ENCODE measurements at places on chromosomes 6 and 20.

DNA sequence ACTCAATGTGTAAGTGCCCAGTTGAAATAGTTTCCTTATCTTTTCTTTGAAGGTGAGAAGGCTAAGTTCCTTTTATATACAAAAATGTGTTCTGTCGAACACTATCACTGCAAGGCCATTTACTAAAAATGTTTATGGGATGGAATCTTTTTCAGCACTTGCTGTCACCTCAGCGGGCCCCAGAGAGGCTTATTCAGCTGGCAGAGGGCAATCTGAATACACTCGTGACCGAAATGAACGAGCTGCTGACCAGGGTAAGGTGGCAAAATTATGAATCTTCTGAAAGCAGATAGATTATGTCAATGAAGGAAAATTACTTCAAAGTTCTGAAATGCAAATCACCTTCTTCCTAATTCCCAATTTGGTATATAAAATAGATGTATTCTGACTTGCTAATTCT is 340.2 kb downstream of the ARHGAP18 start:
- no peak for DNase-seq

DNA sequence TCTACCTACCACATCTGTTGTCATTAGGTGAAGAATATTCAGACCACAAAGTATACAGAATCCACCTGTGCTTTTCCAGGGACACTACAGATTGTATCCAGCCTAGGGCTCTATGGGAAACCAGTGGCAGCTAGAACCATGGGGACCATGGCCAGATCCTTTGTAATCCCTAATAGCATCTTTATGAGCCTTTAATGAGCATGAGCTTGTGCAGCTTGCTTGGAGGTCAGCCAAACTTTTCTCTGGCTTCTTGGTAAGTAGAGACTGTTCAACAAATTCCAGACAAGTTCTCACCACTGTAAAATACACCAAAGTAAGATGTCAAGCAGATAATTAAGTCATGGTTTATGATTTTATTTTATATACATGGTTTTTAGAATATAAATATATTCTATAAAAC is 301.6 kb upstream of the ADGRB3 start:
- no peak for DNase-seq

DNA sequence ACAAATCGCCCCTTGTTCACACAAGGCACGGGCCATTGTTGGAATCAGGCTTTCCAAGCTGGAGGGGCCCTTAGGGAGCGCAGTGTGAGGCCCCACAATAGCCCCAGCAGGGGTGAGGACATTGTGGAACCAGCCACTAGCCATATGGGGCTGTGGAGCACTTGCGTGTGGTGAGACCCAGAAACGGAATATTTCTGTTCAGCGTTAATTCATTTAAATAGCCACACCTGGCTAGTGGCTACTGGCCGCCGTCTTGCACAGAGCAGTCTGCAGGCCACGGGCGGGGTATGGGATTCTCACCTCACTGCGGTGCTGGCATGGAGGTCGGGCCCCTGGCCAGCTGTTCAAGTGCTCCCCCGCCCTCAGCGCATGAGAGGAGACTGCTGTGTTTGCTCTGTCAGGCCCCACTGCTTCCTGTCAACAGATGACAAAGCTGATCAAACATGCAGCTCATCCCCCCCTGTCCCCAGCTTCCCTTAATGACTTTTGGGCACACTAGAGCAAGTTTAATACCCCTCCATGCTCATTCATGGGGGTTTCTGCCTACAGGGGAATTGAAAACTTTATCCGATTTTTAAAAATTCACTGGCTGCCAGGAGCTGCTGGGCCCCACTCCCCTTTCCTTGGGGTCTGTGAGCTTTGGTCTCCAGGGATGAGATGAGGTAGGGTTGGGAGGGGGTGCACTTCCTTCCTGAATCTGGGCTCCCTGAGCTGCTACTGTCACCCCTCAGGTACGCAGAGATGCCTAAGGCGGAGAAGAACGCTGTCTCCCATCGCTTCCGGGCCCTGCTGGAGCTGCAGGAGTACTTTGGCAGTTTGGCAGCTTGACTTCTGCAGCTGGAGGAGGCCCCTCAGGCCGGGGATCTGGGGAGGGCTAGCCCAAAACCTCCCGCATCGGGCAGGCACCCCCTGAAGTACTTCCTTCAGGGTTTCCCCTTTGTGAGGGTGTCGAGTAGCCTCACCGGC is 13.6 kb downstream of the ITPA start:
- peak; percentile 83 for DNase-seq

GRCh38 chr20:44081476-44081875 is 105.5 kb downstream of the JPH2 start:
- no peak for DNase-seq

DNA sequence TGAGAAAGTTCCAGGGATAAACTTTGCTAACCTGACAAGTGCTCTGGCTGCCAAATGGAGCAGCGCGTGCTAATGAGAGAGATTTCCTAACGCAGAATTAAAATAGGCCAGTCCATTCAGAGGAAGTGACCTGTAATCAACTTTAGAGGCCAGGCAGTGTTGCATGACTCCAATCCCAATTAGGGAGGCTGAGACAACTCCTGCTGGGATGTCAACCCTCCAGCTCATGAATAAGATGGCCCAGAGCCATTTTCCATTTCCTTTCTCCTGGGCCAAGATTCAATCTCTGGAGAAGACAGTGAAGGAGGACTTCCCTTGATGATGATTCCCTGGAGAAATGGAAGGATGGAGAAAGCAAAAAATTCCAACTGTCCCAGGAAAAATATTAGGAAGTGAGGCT is 241.5 kb upstream of the RNF24 start:
- no peak for DNase-seq

GRCh38 chr20:1587781-1588532 is 30.5 kb upstream of the SIRPD start:
- no peak for DNase-seq

DNA sequence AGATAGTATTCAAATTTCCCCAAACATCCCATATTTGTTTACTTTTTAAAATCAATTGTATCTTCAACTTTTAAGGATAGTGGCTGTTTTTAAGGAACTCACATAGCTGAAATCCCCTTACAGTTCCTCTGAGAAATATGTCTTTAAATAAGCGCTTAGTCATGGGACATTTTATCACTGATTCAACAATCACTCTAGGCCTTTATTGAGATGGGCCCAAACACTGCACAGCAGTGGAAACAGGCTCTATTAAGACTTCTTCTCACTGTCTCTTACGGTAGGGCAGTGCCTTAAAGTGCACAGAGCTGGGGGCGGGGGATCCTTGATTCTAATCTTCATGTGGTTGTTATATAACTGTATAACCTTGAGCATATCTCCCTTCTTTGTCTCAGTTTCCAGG is 59.8 kb upstream of the RREB1 start:
- DNase-seq, result no peak

DNA sequence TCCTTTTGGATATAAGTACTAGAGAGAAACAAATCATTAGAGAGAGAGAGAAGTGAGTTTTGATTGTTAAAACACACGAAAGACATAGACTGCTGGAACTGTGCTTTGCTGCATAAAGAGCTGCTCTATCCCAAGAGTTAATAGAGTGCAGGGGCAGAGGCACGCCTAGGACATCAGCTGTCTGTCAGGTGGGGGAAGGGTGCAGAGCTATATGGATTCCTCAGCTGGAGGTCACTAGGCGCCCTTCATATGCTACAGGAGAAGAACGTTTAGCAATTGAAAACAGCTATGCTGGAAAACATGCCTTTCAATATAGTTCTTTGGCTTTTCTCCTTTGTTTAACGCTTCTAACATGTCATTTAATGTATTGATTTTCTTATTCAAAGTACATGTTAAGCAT is 169.0 kb upstream of the MCHR2 start:
- no peak for DNase-seq

GRCh38 chr6:167475947-167476346 is 151.1 kb downstream of the TTLL2 start:
- no peak for DNase-seq

- DNase-seq, result no peak
These were observed 7.6 kb downstream of the SLC44A4 start for GRCh38 chr6:31871046-31871659.

- no peak for DNase-seq
These were observed 42.2 kb downstream of the GFOD1 start for GRCh38 chr6:13445005-13445743.

DNA sequence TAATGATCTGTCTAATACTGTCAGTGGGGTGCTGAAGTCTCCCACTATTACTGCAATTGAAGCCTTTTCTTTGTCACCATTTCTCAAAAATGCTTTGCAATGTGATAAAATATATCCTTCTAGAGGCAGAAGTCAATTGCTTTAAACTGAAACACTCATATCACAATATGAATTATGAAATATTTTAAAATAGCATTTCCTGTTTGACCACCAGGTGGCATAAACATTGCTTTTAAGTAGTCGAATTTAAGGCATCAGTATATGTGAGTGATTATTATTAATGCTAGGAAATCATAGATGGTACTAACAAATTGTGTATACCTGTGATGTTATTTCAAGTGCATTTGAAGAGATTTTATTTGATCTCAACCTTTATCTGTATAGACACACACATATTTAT is 87.5 kb downstream of the MEI4 start:
- no peak for DNase-seq

DNA sequence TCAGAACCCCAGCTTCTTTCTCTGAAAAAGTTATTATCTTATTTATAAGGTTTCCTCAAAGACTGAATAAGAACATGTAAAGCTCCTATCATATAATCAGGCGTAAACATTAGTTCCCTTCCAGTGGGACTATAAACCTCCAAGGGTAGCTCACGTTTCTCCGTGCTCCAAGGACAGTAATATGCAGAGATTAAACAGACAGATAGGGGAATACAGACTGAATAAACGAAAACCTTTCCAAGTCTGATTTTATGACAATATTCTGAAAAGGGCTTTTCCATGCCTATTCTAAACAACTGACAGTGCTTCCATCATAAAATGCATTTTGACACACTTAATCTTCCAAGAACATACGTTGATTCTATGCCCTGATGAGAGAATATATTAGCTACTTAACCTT is 22.8 kb downstream of the BACH2 start:
- no peak for DNase-seq

- no peak for DNase-seq
These were observed 105.1 kb downstream of the NKAIN2 start for GRCh38 chr6:123908797-123909196.

- no peak for DNase-seq
These were observed 6.6 kb upstream of the SPO11 start for GRCh38 chr20:57323034-57323433.

- no peak for DNase-seq
These were observed 97.5 kb downstream of the PFDN4 start for GRCh38 chr20:54305421-54305820.

DNA sequence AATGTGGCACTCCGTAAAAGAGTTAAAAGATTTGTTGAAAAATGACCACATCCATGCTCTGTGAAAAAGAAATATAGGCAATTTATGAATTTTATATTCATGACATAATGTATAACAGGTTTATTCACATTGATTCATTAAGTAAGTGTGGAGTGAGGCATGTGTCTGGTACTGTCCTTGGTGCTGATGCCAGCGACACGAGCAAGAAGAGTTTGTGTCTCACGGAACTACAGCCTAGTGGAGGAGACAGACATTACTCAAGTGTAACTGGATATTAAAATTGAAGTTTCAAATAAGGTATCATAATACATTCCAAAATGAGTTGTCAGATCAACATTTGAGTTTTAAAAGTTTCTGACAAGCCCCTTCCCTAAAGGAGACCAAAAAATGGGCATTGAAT is 158.2 kb upstream of the PRND start:
- peak; percentile 61 for DNase-seq

GRCh38 chr6:14066782-14067406 is 50.7 kb upstream of the CD83 start:
- DNase-seq, result no peak

DNA sequence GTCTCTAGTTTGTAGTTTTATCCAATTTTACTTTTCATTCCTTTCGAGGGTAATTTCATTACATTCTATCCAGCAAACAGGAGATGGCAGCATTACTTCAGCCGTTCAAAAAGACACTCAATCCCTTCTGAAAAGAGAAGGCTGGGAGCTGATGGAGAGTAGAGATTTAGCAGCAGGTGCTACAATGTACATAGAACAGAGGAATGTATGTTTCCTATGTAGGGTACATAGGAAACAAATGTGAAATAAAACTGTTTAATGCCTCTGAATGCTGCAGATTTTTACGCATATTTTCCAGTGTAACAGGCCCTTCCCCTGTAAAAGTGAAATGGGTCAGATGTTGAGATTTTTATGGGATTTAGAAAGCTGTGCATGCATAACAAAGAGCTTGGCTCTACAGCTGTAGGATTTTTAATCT is 16.0 kb downstream of the RPS12 start:
- DNase-seq, result no peak

DNA sequence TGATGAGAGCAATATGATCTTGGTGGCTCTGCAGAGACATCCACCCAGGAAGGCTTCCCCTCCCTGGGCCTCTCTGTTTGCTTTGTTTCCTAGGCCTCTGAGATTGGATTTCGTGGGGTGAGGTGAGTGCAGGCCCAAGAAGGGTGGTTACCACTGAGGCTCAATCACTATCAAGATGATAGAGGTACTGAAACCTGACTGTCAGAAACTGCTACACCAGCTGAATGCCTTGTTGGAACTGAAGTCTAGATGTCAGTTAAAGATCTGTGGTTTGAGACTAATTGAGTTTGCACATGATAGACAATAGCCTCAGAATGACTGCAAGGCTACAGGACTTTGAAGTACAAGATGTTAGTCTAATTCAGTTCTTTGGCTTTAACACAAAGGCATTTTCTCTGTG is 15.2 kb downstream of the VNN1 start:
- DNase-seq, result no peak

GRCh38 chr6:134176264-134176975 is 124.0 kb upstream of the SLC2A12 start:
- DNase-seq, result no peak

GRCh38 chr20:55472704-55473103 is 532.6 kb downstream of the CBLN4 start:
- no peak for DNase-seq

DNA sequence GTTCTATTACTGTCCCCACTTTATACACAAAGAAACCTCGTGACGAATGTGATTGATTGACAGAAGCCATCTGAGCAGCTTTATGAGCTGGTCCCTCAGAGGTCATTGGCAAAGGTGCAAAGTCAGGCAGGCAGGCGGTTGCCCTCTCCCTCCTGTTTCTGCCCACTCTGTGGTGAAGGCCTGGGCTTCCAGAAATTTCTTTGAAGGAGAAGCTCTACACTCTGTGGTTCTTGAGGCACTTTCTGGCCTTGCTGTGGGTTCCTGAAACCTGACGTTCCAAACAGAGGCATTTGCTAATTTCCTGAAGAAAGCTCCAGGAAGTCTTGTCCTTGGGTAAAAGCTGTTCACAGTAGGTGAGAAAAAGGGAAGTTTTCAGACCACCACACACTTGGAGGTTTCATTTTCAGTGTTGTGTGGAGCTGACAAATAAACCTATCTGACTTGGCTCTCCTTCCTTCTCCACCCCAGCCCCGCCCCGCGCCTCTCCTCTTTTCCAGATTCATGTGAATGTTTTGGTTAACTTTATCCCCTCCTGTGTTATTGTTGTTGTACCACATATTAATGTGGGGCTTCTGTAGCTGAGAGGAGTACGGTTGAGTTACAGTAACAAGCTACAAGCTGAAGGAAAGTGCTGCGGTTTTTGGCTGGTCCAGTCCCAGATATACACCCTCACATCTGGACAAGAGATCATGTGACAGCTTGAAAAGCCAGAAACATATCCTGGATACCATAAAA is 274.1 kb downstream of the CLIC5 start:
- DNase-seq, result no peak

GRCh38 chr20:16552015-16552414 is 21.2 kb downstream of the KIF16B start:
- no peak for DNase-seq

GRCh38 chr20:8972963-8973705 is 95.8 kb upstream of the PLCB4 start:
- DNase-seq, result no peak

GRCh38 chr6:42547407-42548329 is 16.2 kb upstream of the UBR2 start:
- peak; percentile 54 for DNase-seq

- no peak for DNase-seq
These were observed 22.1 kb downstream of the DAAM2 start for GRCh38 chr6:39814236-39814635.

Data from CMK (cell line).